AG09319 (cell line): ENCODE measurements at places on chromosomes 16 and 17.

- no peak for DNase-seq
Measured at GRCh38 chr17:70420861-70421445, 251.6 kb downstream of the KCNJ2 start.

DNA sequence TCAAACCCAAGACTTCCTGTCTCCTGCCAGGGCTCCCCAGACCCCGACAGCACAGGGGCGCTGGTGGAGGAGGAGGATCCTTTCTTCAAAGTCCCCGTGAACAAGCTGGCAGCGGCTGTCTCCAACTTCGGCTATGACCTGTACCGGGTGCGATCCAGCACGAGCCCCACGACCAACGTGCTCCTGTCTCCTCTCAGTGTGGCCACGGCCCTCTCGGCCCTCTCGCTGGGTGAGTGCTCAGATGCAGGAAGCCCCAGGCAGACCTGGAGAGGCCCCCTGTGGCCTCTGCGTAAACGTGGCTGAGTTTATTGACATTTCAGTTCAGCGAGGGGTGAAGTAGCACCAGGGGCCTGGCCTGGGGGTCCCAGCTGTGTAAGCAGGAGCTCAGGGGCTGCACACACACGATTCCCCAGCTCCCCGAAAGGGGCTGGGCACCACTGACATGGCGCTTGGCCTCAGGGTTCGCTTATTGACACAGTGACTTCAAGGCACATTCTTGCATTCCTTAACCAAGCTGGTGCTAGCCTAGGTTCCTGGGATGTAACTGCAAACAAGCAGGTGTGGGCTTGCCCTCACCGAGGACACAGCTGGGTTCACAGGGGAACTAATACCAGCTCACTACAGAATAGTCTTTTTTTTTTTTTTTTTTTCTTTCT lies 8.1 kb downstream of the SERPINF1 start:
- DNase-seq = no peak

DNA sequence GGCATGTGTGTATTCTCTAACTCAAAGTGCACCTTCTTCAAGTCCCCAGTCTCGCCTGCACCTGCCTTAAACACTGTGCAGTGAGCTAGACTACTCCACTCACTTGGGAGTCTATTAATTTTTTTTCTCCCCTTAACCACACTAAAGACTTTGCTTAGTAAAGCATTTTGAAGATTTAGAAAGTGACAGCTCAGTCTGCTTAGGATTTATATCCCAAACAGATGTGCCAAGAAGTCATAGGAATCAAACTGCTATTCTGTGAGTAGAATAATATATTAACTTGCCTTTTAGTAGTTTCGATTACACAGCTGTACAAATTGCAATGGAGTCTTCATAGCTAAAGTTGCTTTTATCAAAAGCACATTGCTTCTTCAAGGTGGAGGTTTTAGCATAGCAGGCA lies 47.2 kb upstream of the MED13 start:
- DNase-seq = no peak

DNA sequence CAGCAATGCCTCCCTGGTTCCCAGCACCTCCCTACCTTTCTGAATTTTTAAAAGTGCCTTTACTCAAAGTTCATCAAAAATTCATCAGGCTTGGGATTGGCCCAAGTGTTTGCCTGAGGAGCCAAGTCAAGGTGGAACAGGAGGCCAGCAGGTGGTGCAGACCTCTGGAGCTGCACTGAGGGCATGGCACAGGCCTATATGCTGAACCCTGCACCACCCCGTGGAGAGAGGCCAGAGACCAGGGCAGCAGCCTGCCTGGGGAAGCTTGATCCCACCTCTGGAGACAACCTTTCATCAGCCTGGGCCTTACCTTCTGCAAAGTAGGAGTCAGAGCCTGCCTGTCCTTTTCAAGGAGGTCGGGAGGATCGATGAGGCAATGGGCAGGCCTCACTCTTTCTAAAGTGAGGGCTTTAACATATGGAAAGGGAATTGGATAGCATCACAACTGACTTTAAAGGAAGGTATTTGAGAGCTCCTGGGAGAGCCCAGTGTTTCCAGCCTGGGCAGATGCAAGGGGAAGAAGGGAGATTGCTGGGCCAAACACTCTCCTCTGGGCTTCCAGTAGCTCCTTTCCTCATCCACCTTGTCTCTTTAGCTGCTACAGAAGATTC lies 31.8 kb upstream of the TMEM132E start:
- DNase-seq = no peak

GRCh38 chr16:7548796-7549318 lies 216.2 kb downstream of the RBFOX1 start:
- no peak for DNase-seq

DNA sequence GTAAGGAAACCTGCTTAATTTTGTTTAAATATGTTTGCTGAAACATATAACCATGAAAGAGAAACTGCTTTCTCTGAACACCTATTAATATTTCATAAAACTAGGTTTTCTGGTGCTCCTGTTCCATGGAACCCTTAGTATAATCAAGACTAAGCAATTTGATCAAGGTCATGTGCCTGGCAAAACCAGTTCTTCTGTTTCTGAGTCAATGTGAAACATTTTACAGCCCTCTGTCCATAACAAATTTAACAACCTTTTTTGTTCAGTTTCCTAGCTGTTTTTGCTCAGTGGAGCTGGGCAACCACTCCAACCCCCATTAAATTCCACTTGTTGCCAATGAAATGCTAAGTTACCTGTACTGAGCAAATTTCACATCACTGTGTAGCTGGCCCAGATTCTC lies 344.0 kb downstream of the CA10 start:
- DNase-seq = no peak

- DNase-seq = no peak
Measured at GRCh38 chr17:16282522-16282921, 65.5 kb downstream of the PIGL start.

GRCh38 chr17:75417054-75417580 lies 11.6 kb upstream of the GRB2 start:
- no peak for DNase-seq

GRCh38 chr16:71893888-71894228 lies 1.5 kb upstream of the IST1 start:
- DNase-seq = no peak

GRCh38 chr16:50615891-50616290 lies 65.2 kb downstream of the SNX20 start:
- no peak for DNase-seq

DNA sequence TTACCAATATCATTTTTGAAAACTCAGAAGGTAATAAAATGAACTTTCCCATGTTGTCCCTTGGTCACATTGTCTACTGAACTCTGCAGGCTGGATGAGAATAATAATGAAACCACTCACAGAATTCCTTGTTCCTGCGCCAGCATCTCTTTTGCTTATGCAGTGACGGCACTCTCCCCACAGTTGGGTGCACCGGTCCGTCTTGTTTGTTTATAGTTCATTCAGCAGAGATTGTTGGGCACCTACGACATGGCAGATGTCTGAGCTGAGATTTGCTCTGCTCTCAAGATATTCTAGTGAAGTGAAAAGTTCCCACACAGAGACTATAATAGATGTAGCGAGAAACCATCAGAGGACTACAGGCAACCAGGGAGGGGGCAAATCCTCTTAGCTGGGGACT lies 375.7 kb upstream of the CDH11 start:
- DNase-seq = no peak

DNA sequence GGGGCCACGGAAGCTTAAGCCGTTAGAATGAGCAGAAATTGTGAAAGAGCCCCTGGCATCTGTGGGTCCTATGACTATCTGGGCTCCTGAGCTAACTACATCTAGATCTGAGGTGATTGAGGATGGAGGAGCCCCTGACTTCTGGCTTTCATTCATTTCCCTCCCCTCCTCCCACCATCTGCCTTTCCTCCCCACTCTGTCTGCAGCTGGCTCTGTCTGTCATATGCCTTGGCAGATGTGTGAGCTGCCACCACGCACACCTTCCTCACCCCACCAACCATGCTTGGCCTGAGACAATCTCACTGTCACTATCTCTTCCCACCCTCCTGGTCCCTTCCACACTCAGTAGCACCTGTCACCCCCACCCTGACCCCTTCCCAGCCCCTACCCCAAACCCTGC lies 5.1 kb downstream of the CD300E start:
- no peak for DNase-seq

- DNase-seq = no peak
Measured at GRCh38 chr17:66755101-66755943, 79.6 kb upstream of the CACNG5 start.

- peak; percentile 44 for DNase-seq
Measured at GRCh38 chr16:554640-555365, 5.4 kb upstream of the PRR35 start.
